ENCODE measurements at places on chromosomes 11 and 22.

- DNase-seq: no peak
Observed at GRCh38 chr22:43969021-43969878, 14.0 kb downstream of the SAMM50 start.

GRCh38 chr11:18171377-18172000 lies 1.1 kb upstream of the MRGPRX4 start:
- peak; percentile 67 for DNase-seq

DNA sequence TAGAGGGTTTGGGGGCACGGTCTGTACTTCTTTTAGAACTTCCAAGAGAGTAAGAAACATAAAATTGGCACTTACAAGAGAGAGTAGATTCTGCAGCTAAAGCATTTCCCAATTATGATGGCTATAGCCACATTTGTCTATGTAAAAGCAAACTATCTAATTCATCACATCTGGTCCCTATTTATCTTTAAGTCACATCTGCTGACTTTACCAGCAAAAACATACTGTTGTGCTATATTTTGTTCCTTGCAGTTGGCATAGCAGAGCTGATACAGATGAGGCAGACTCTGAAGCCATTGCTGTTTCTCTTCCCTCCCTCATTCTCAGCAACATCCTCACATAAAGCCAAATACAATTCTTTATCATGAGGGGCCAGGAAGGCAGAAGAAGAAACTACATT lies 1533.5 kb upstream of the RAG2 start:
- no peak for DNase-seq

- no peak for DNase-seq
Observed at GRCh38 chr22:35956850-35957249, 71.8 kb downstream of the RBFOX2 start.

DNA sequence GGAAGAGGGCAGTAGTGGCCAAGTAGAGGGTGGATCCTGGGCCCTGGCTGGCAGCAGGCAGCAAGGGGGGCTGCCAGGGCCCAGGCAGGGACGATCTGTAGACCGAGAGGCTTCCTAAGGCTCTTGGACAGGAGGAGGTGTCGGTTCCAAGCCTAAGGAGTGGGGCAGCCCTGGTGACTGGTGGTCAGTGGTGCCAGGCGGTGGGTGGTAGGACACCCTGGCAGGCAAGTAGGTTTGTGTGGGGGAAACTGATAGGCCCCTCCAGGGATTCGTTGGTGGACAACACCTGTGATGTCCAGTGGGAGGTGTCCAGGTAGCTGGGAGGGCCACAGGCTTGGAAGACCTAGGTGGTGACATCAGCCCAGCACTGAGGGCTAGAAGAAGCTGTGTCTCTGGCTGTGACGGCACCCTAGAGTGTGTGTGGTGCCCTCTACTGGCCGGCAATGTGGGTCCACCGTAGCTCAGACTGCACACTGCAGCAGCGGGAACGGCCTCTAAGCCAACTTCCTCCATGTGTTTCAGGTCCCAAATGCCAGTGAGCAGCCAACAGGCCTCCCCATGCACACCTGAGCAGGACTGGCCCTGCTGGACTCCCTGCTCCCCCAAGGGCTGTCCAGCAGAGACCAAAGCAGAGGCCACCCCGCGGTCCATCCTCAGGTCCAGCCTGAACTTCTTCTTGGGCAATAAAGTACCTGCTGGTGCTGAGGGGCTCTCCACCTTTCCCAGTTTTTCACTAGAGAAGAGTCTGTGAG lies 9.4 kb upstream of the SAMM50 start:
- DNase-seq: peak; percentile 73

- peak; percentile 65 for DNase-seq
Observed at GRCh38 chr22:29727131-29727523, 7.3 kb downstream of the CABP7 start.

DNA sequence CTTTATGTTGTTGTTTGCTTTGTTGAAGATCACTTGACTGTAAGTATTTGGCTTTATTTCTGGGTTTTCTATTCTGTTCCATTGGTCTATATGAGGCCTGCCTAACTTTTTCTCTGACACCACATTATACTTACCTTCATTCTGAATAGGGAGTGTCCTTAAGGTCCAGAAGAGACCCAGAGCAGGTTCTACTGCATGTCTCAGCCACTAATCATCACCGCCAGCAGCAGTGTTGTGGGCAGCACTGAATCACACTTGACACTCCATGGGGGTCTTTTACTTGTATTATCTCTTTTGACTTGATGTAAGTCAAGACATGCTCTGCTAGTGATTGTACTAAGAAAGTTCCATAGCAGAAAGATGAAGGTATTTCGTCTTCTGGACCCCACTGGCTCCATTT lies 274.9 kb downstream of the TENM4 start:
- DNase-seq: no peak

DNA sequence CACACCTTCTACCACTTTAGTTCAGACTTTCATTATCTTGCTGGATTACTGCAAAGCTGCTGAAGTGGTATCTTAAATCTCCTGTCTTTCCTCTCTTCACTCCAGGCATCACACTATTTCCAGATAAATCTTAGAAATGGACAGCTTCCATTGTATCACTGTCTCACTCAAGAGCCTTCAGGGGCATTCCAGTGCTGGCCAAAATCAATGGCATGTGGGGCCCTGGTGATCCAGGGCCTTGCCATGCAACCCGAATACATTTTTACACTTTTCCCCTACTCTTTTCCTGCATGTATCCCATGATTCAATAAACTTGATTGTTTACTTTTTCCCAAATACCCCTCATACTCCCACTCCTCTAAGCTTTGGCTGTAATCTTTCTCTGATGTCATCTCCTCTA lies 39.4 kb upstream of the DEUP1 start:
- DNase-seq: no peak

GRCh38 chr11:72222907-72223614 lies 1.5 kb upstream of the INPPL1 start:
- DNase-seq: peak; percentile 93

- DNase-seq: peak; percentile 17
Observed at GRCh38 chr11:71269603-71270511, 17.5 kb upstream of the SHANK2 start.

GRCh38 chr11:13939961-13940906 lies 22.3 kb upstream of the SPON1 start:
- DNase-seq: peak; percentile 92

DNA sequence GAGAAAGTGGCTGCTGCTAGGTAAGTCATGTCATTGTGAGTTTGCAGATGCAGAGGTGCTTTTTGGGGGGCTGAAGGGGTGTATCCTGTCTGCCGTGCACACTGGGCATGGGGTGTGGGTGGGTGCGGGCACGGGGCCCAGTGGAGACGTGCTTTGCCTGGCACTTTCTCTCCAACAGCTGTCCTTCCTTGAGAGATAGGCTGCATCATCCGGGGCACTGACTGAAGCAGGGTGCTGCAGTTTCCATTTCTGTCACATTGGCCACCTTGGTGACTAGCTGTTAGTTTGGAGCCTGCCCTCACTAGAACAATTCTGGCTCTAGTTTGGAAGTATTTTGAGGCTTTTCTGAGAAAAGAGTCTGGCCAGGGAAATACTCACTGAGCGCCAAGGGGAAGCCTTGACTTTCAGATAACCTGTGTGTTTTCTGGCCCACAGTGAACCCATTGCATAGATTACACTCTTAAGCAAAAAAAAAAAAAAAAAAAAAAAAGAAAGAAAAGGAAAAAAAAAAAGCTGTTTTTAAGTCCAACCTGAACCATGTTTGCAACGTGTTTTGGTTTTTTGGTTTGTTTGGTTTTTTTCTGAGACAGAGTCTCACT lies 219.2 kb downstream of the NAV2 start:
- DNase-seq: no peak

DNA sequence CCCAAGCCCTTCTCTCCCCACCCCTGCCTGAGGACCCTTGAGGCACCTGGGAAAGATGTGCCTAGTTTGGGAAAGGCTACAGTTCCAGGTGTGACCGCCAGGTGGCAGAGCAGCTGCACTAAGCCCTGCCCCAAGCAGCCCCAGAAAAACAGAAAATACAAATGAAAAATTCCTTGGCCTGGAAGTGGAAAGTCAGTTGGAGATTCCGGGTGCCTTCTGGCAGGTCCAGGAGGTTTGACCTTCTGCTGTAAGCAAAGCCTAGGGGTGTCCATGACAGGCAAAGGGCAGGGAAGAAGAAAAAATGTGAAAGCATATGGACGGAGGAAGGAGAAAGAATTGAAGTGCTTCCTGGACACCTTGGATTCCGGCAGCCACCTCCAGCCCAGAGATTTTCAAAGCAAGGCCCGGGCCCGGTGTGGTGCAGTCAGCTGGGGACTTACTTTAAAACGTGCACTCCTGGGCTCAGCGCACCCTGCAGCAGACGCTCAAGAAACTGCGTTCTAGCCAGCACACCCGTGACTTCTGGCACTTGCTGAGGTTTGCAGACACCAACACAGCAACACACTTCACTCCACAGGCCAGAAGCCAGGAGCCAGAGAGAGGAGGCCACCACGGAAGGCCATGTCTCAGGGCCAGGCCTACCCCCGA lies 37.3 kb upstream of the SLC22A12 start:
- DNase-seq: peak; percentile 63

DNA sequence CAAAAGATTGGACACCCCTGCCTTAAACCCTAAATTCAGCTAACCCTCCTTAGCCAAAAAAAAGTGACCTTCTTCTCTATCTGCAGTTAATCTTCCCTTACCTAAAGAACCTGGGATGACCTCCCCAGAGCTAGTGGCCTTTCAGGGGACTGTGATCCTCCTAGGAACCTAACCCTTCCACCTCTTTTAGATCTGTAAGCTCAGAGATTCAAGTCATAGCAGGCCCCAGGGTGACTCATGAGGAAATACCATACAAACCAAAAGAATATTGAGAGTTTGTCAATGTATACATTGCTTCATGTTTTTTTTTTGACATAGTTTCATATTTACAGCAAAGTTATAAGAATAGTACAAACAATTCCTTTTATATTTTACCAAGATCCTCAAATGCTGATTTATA lies 38.3 kb upstream of the CXCR5 start:
- DNase-seq: peak; percentile 76

GRCh38 chr22:35775339-35775738 lies 57.7 kb downstream of the APOL5 start:
- no peak for DNase-seq

GRCh38 chr11:85764796-85765195 lies 46.1 kb downstream of the SYTL2 start:
- no peak for DNase-seq

GRCh38 chr22:21961886-21962654 lies 9.4 kb upstream of the PPM1F start:
- peak; percentile 47 for DNase-seq

DNA sequence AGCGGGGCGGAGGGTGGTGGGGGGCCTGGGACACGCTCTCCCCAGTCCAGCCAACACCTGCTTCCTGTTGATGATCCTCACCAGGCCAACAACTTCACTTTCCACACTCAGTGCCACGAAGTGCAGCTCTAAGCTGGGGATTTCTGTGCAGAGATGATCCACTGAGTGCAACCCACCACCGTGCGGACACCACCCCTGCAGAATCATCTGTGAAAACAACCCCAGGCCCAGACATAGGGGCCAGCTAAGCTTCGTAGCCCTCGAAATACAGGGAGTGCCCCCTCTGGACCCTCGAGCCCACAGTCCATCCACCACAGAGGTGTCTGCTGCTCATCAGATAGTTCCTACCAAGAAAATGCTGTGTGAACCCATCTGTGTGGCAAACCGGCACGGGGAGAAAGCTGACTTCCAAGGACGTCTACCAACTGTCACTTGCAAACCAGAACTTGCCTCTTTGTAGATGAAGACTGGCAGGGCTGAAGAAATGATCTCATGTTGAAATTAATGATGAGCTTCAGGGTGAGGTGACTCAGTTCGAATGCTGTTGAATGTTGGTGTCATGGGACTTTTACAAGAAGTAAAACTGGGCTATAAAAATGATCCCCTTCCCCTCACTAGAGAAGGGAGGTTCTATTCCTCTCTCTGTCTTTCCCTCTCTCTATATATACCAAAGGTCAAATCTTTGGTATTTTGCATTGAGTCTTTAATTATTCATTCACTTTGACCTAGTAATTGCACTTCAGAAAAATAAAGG lies 73.4 kb downstream of the MYEOV start:
- DNase-seq: no peak

DNA sequence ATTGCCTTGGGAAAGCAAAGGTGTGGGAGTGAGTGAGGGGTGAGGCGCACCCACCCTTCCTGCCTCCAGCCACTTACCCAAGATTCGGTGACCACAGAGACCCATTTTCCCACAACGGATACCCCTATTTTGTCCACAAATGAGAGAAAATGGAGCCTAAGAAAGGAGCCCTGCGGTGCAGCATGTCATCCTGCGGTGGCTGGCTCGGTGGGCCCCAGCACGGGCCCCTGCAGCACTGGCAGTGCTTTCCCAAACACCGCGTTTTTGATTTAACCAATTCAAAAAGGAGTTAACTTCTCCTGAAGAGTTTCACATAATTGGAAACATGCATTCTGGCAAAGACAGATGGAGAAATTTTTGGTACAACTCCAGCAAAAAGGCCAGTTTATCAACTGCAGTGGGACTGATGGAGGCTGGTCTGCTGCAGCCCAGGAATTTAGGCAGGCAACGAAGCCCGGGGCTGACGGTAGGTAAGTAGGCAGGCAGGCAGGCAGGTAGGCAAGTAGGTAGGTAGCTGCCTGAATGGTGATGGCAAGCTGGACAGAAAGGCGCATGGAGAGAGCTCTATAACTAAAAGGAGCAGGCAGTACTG lies 84.2 kb downstream of the FDX1 start:
- no peak for DNase-seq

- peak; percentile 44 for DNase-seq
Observed at GRCh38 chr22:42743501-42743991, 22.9 kb upstream of the A4GALT start.

Measured in ELR (cell line).